ENCODE measurements at places on chromosomes 7 and 10.
A peak's percentile ranks its signal among the peaks of the same experiment; 100 is the strongest.

DNA sequence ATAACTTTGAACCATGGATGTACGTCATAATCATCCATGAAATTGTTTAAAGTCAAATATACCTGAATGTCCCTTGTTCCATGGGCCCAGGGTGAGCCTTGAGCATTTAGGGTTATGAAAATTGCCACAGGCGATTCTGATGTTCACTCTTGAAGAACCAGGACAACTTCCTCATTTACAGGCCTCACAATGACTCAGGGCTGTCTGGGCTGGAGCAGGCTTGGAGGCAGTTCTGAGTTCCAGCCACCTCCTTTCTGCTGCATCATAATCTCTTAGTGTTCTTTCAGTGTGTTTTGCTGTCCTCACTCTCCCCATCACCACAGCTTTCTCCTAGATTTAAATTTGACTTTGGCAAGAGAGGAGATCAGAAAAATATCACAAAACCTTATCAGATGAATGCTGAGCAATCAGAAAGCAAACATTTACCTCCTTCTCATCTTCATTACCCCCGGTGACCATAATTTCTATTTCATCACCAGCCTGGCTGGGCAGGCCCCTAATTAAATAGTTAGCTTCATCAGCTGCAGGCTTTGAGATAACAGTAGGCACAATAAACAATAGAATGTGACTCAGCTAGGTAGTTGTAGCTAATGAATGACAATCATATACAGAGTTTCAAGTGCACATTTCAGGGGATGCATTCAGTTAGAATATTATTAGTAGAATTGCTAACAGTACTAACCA is 571.0 kb downstream of the SH2D4B start:
- DNase-seq, result no peak

- DNase-seq, result no peak
Measured at GRCh38 chr10:9294865-9295264, 1240.4 kb downstream of the GATA3 start.

DNA sequence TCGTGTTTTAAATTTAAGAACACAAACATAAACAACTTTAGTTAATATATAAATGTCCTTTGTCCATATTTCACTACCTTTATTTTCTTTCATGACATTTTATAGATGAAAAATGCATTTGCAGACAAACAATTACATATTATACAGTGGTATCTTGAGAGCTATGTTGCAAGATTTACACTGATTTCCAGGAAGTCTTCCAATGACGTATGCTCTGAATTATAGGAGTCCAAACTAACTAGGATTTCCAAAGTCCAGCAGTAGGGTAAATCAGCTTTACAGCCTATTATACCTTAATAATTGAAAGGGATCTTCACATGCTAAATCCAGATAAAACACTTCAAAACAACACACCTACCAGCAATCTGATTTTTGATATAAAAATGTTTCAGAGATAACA is 69.4 kb downstream of the HYCC1 start:
- peak; percentile 33 for DNase-seq

DNA sequence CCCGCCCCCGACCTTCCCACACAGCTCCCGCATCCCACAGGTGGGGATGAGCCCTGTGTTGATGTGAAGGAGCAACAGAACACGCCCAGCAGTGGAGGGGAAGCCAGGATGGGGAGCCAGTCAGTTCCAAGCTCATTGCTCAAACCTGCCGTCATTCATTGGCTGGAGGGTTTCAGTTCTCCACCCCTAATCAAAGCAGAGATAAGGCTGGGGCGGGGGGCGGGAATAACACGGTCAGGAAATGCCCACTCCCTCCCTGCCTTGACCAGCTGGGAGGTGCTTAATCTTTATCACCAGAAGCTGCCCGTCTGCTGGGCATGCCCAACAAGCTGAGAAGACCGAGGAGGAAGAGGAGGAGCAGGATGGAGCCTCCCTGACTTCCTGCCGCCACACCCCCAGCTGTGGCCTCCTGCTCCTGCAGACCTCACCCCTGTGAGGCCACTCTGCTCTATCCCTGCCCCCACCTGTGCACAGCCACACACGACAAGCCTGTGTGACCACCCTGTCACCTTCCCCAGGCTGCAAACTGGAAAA is 265.1 kb downstream of the ZEB1 start:
- DNase-seq, result no peak

DNA sequence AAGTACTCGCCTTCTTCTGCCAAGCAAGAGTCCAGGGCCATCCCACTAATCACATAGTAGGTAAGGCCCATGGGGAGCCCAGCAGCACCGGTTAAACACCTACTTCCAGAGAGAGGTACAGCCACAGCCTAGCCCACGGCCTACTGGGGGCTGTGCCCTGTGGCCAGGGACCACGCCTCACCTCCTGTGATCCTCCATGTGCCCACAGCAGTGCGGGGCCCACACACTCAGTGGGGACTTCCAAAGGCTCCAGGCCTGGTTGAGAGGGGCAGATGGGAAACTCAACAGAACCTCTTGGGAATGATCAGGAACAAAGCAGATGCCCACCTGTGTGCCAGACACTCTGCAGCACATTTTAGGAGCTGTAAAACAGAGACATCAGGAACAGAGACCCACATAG is 19.7 kb downstream of the AFAP1L2 start:
- no peak for DNase-seq

GRCh38 chr7:80508440-80508839 is 3.4 kb downstream of the GNAT3 start:
- no peak for DNase-seq

GRCh38 chr7:157357129-157358040 is 20.6 kb downstream of the DNAJB6 start:
- no peak for DNase-seq

DNA sequence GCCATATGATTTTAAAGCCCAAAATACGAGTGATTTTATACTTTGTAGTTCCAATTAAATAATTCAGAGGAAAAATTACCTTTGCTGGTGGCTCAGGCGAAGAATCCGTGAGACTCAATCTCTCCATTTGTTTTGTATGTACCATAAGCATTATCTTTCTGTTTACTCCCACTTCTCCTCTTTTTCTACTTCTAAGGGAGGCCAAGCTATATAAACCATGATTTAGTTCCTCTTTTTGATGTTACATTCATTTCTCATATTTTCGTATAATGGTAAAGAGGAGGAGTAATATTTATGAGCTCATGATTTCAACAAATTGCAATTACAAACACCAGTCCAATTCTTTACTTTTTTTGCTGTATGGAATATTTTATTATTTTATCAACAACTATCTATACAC is 50.6 kb upstream of the TES start:
- no peak for DNase-seq

DNA sequence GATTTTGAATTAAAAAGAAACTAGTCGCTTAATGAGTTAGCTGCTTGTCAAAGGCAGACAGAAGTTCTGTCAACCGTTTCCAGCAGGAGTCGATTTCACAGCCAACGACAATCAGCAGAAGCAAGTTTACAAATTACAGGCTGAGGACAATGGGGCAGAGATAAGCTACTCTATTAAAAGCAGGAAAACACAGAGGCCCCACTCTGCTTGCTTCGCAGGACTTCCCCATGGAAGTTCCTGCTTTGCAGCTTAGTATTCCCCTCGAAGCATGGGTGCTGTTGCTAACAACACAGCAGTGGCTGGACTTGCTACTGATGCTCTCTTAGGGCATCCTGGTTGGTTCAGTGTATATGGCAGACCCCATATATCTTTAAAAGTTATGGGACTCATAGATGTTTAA is 50.8 kb upstream of the KLF6 start:
- DNase-seq, result peak; percentile 69

GRCh38 chr10:70673929-70674559 is 1.7 kb downstream of the ADAMTS14 start:
- no peak for DNase-seq

- no peak for DNase-seq
Measured at GRCh38 chr7:27221201-27221797, 21.3 kb upstream of the EVX1 start.

DNA sequence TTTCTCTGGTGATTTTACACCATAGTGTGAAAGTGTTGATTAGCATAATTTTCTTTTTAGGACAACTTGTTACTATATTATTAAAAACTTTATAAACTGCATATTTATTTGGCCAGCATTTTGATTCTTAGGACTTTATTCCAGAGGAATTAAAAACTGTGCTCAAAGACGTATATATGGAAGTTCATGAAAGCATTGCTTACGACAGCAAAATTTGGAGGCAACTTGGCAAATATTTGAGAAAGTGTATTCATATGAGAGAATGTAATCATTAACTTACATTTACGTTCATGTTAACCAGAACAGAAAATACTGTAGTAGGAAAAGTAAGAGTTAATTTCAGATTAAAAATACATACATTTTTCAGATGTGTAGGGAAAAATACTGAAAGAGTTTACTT is 203.1 kb downstream of the JCAD start:
- DNase-seq, result no peak

DNA sequence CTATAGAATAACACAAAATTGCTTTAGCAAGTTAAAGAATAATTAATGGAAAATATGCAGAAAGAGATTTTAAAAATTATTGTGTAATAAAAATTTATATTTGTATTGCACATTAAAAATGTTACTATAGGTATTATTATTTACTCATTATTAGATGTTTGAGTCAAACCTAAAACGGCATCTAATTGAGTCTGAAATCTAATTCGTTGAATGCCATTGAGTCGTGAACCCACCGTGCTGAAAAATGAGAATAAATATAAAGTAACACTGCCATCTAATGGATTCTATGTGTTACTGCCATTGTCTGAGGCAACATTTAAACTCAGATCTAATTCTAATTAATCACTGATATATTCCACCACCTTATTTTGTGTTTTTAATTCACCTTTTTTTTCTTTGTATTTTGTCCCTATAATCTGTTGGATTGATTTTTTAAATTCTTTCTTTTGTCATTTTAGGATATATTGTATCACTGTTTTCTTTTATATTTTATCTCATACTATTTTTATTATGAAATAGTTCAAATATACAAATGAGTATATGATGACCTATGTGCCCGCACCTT is 62.2 kb downstream of the SAMD9 start:
- DNase-seq, result peak; percentile 73

- no peak for DNase-seq
Measured at GRCh38 chr7:154450451-154450850, 398.3 kb downstream of the DPP6 start.

DNA sequence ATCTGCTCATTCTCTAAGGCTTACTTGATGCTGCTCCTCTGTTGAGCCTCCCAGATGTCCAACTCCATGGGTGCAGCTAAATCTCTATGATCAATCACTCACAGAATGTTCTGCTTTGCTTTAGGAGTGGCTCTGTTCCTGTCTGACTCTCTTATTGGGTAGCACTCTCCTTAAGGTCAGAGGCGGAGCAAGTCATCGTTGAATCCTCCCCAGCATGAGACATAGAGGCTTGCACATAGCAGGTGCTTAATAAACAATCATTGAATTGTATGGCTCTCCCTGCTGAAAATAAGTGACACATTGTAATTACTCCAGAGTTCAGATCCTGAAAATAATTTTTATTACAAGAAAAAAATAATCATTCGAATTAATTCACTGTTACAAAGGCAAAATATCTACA is 69.7 kb downstream of the NPS start:
- no peak for DNase-seq

All from lung (tissue), 17 donors.